Cerebellar cortex (tissue), 1 donor: ENCODE measurements at places on chromosomes 11 and 22.

DNA sequence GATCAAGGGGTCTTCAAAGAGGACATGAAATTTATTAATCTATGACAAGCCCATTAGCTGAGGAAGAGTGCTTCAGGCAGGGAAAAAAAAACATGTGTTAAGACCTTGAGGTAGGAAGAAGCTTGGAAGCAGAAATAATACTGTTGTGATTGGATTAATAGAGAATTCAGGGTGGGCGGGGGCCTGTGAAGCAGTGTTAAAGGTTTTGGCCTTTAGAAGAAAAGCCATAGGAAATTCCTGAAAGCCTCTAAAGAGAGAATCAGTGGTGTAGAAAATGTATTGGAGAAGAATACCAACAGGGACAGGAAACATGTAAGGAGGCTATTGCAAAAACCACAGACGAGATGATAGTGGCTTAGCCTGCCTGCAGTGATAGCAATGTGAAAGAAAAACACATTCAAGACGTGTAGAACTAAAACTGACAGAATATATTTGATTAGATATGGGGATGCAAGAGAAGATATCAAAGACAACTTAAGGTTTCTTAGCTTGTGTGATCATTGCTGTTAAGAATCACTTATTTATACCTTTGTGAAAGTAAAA is 404.4 kb upstream of the ANO3 start:
- no peak for DNase-seq

GRCh38 chr11:13111813-13112130 is 102.7 kb downstream of the RASSF10 start:
- no peak for DNase-seq

DNA sequence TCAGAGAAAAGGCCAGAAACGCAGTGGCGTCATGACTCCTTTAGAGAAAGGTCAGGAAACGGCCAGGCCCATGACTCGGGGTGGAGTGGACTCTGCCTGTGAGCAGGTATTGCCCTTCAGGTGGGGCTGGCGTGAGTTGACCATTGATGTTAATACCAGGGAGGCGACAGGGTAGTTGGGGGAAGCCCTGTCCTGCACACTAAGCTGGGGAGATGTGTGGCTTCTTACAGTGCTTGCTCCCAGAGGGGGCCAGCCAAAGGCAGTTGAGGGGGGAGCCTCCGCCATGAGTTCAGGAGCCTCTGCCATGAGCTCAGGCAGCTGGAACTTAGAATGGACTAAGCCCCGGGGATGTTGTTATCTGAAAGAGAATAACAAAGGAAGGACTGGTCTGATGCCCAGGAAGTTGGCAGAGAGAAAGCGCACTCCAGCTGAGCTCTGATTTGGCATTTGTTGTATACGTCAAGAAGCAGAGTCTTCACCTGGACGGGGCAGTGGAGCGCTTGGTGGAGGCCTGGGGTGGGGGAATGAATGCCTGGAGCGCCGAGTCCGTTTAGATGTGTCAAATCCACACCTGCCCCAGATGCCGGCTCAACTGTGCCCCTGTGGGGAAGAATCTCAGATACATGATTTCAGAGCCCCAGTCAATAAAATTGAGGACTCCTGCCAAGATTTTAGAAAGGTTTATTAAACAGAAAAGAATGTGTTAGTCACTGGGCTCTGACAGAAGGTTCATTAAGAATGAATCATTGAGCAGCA is 222.5 kb downstream of the TBC1D22A start:
- DNase-seq, result peak; percentile 46

DNA sequence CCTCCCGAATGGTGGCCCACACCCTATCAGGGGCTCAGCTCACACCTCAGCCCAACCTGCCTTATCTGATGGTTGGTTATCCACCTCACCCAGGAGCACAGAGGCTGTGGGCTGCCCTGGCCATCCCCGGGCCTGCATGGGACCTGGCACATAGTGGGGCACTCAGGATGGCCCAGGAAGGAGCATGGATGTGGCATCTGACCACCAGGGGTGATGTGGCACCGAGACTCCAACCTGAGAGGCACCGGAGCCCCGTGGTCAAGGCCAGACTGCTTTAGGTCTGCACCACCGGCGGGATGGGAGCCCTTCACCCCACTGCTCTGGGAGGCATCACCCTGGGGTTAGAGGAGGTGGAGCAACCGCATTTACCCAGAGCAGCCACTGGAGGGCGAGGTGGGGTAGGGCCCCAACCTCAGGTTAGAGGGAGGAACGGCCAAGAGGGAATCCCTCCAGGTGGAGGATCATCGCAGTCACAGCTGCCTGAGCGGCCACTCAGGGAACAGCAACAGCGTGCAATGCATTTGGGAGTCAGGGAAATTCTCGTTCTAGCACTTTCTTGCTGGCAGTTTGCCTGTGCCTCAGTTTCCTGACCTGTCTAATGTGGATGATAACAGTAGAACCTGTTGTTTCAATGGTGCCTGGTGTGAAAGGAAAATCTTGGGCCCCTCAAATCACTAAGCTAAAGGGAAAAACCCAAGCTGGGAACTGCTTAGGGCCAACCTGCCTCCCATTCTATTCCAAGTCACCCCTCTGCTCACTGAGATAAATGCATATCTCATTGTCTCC is 52.9 kb upstream of the CARS1 start:
- peak; percentile 14 for DNase-seq

GRCh38 chr11:60989093-60989650 is 17.7 kb downstream of the CD6 start:
- no peak for DNase-seq

- DNase-seq, result no peak
These were observed 10.2 kb upstream of the GRAMD1B start for GRCh38 chr11:123419731-123420452.

GRCh38 chr11:125086633-125087296 is 23.7 kb downstream of the SLC37A2 start:
- DNase-seq, result no peak
